ENCODE measurements at places on chromosomes 7 and 10. TPM values are rescaled to one million over a fixed set of nuclear protein-coding genes. Genes with fewer than 3 reads are reported as not detected.

ZNF33B gene
- 25.5 TPM for total RNA-seq

NPSR1 gene
- not detected for total RNA-seq

KLHL7 gene
- 23.3 TPM for total RNA-seq

TUBGCP2 gene
- 62.3 TPM for total RNA-seq

DNA sequence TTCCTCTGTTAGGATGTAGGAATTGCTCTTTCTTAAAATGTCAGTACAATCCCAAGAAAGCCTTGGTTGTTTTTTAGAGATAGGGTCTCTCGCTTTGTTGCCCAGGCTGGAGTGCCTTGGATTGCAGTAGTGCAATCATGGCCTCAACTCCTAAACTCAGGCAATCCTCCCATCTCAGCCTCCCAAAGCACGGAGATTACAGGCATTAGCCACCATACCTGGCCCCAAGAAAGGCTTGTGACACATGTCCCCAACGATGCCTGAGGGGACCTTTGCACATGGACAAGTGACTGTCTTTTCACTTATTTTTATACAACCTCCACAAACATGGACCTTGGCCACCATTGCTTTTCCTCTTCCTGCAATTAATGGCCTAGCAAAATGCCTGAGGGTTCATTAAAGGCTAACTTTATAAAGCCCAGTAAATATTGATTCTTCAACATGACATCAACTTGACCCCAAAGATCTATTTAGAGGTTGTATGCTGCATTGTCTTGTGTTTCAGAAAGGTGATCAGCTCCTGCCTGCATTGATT is 10.0 kb upstream of the SPOCK2 start:
- no peak for DNase-seq
- no peaks in the 10 kb centered on the region for H3K27me3 ChIP-seq
- H3K36me3 ChIP-seq: peaks cover 34% of the 10 kb centered on the region
- H3K4me3 ChIP-seq: no peak overlapping the region
- H3K27ac ChIP-seq: no peak overlapping the region

DNA sequence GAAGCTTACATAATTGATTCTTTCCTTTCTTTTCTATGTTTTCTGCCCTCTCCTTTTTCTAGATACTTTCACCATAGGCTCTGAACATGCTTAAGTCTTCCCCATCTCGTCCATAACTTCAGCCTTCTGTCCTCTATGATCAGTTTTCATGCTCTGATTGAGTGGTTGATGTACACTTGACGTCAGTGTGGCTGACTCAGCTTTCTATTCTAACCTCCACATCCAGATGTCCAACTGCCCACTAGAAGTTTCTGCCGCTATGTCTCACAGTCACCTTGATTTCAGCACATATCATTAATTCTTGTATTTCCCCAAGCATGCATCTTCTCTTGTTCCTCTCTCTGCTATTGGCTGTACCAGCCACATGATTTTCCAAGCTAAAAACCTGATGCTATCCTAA is 15.0 kb downstream of the CDK14 start:
- no peaks in the 10 kb centered on the region for H3K27me3 ChIP-seq
- H3K36me3 ChIP-seq: no peaks in the 10 kb centered on the region
- H3K4me3 ChIP-seq: no peak overlapping the region
- H3K27ac ChIP-seq: no peak overlapping the region
- no peak for DNase-seq

GRCh38 chr10:3478153-3478552 is 305.6 kb upstream of the PITRM1 start:
- H3K4me1 ChIP-seq: peaks cover 7% of the 10 kb centered on the region
- H3K36me3 ChIP-seq: no peaks in the 10 kb centered on the region
- H3K27me3 ChIP-seq: no peaks in the 10 kb centered on the region
- DNase-seq: no peak
- H3K4me3 ChIP-seq: no peak overlapping the region

Measured in left lung (tissue), 14 donors.